ENCODE measurements at places on chromosomes 12 and 14. TPM values are rescaled to one million over a fixed set of nuclear protein-coding genes. Genes with fewer than 3 reads are reported as not detected.

GRCh38 chr12:132286912-132287311, 42.5 kb downstream of the GALNT9 start:
- no peak for DNase-seq

- no peak for DNase-seq
Measured at GRCh38 chr12:510071-510825, 50.5 kb downstream of the B4GALNT3 start.

GRCh38 chr12:9334041-9334692, 126.0 kb upstream of the PZP start:
- no peak for DNase-seq

- DNase-seq: no peak
Measured at GRCh38 chr12:99766408-99766807, 118.9 kb downstream of the GARIN6 start.

Gene LMNTD1
- total RNA-seq: not detected

GRCh38 chr12:47839214-47839876, 19.6 kb upstream of the HDAC7 start:
- DNase-seq: no peak

Gene NGB
- total RNA-seq: not detected

DNA sequence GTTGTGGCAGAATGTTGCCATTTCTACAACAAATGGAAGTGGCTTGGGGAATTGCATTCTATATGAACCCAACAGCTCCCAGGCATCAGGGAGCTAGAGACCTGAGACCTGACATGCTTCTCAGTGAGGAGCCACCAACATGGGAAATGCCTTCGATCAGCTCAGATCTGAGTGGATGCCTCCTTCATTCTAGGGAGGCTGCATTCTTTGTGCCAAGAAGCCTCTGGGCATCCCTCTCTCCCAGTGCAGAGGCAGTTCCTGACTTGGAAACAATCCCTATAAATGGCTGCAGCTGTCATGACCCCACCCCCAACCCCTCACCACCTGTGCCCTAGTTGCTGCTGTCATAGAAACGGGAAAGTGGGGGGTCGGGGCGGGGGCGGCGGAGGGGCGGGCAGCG, 196.3 kb downstream of the PPM1H start:
- DNase-seq: no peak

DNA sequence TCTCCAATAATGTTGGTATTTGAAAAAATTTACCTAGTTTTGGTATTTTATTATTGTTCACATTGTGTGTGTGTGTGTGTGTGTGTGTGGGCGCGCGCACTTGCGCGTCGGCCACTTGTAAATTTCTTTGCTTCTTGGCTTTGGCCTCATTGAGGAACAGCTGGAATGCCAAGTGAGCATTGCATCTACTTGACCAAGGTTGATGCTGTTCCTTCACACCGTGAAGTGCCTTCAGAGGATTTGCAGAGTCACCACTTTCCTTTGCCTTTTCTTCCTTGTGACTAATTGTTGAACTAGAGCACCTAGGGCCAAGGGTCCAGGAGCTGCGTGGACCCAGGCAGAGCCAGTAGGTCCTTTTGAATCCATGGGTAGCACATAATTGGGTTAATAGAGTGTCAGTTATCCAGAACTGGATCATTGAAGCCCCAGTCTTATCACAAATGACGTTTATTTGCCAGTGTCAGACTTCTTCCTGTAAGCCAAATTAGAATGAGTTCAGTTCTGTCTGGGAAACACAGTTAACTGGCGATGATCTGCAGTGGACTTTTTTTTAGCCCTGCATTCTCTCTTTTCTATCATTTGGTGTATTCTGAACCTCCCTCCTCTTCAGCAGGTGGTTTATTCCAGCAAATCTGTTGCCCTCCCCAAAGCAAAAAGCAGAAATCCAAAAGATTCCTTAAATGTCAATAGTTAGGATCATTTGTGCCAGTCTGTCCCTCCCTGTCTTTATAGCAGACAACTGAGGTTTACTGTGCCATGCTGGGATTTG, 2.6 kb downstream of the PPP2R5C start:
- no peak for DNase-seq

Gene EPYC
- total RNA-seq: not detected

DNA sequence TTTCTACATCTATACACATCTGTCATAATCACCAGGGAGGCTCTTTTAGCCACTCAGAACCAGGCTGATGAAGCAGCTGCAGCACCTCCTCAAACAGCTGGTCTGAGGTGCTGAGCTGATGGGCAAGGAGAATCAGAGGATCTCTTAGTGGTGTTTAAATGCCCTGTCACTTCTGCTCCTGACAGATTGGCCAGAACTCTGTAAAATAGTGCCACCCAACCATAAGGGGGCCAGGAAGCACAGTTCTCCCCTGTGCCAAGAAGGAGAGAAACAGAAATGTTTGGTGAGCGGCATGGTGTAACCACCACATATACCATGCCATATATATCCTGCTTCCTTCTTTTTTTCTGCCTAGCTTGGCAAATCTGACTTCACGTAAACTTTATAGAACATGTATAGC, 12.8 kb downstream of the SOCS2 start:
- no peak for DNase-seq

GRCh38 chr12:101235686-101236085, 25.6 kb upstream of the SLC5A8 start:
- DNase-seq: no peak

- no peak for DNase-seq
Measured at GRCh38 chr12:2560356-2560755, 234.4 kb upstream of the FKBP4 start.

DNA sequence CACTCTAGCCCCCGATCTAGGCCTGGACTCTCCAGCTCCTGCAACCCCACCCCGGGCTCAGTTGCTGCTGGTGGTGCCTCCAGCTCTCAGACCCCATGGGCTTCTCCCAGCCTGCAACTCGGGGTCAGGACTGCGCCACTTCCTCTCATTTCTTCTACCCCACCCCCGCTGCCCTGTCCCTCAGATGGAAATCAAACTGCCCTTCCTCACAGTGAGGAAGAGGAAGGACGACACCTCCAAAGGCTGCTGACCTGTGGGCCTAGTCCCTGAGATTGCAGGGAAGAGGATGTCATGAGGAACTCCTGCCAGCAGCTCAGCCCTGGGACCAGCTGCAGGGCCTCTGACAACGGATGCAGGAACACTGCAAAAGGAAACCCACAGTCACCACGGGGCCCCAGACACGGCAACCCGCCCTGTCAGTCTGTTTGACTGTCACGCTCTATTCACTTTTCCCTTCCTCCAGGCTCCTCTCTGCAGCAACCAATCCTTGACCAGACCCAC, 29.3 kb upstream of the PNMA1 start:
- no peak for DNase-seq

GRCh38 chr12:10142976-10143589, 13.1 kb upstream of the CLEC7A start:
- no peak for DNase-seq

- no peak for DNase-seq
Measured at GRCh38 chr14:72678356-72678755, 215.5 kb downstream of the DPF3 start.

DNA sequence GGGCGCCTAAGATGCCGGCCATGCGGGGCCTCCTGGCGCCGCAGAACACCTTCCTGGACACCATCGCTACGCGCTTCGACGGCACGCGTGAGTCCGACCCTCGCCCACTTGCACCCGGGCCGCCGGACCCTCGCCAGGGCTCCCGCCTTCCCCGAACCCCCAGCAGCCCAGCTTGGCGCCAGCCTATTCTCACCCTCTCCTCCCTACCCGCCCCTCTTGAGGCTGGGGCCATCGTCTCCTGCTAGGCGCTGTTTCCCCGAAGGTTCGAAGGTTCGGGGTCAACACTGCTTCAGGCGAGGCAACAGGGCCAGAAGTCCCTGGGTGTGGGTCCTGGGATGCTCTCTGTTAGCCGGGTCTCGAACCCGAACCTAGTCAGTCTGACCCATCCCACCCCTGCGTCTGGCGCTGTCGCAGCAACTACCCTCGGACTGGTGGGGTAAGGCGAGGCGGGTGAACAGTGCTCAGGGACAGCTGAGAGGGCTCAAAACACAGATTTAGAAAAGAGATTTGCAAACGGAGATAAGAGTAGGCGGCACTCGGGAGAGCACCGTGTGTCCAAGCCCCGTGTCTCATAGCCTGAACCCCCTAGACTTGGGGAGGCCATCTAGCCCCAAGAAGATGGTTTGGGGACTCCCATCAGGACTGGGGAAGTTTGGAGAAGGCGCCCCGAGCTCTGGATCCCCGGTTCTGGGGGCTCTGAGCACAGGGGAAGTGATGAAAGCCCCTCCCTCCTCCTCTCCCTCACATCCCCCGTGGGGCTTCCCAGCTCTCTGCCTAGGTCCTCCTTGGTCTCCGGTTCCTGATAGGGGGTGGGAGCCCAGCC, 787 bp downstream of the KCNH3 start:
- no peak for DNase-seq

DNA sequence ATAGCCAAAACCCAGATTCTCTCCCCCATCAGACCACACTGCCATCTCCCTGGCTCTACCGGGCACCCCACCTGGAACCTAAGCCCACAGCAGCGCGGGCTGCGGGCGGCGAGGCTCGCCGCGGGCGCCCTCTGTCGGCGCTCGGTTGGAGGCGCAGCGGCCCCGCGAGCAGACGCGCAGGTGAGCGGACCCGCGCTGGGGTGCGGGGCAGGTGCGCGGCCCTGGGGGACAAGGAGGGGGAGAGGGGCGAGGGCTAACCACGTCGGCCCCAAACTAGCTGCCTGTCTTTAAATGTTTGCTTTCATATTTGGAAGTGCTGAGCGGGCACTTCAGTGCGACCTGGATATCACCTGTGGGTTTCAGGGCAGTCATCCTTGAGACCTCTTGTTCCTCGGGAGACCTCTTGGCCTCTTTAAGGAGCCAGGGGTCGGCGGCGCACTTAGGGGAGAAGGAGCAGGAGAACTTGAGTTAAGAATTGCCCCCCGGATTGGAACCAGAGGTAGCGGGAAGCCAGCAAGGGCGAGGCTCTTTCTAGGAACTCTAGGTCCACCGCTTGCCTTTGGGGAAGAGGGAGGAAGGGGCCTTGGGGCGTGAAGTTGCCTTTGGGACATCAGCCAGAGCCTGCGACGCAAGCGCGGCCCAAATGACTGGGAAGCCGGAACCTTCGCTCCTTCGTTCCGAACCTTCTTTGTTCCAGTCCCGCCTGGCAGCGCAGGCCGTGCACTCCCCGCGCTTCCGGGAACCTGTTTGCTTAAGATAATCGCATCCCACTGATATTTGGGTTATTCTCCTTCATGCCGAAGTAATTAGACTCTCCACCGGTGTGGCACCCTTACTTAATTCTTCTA, 78.7 kb downstream of the NEDD1 start:
- DNase-seq: no peak

GRCh38 chr14:50860478-50861086, 11.3 kb upstream of the ABHD12B start:
- peak; percentile 77 for DNase-seq

DNA sequence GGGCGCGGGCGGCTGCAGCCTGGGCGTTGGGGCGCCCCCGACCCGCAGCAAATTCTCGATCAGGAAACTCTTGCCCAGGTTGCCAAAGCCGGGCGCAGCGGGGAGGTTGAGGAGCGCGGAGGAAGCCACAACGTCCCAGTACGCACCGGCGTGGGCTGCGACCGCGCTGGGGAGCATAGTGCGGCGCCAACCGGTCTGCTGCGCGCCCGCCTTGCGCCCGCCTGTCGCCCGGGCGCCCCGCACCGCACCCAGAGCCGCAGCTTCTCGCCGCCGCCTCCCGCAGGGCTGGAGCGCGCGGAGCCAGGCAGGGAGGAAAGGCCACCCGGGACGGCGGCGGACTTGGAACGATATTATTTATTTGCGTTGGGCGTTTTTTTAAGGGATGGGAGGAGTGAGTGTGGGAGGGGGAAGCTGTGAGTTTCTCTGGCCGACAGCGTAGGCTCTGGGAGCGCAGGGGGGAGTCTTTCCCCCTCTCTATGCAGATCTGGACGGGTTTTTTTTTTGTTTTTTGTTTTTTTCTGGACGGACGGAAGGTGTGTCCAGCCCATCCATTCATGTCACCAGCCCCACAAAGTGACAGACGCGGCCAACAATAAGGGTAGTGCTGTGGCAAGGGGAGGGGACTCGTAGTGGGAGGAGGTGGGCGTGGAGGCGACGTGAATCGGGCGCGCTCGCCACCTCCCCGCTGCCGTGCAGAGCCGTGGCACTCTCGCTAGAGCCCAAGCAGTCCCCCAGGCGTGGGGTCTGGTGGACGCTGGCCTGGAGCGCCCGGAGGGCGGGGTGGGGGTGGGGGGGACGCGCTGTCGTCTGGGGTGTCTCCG, at the start of gene DBX2:
TSS of gene DBX2 (minus strand) at position 349 of the 821 bp plus-strand sequence. CDS start at position 177, 172 bp downstream.
- DNase-seq: no peak

DNA sequence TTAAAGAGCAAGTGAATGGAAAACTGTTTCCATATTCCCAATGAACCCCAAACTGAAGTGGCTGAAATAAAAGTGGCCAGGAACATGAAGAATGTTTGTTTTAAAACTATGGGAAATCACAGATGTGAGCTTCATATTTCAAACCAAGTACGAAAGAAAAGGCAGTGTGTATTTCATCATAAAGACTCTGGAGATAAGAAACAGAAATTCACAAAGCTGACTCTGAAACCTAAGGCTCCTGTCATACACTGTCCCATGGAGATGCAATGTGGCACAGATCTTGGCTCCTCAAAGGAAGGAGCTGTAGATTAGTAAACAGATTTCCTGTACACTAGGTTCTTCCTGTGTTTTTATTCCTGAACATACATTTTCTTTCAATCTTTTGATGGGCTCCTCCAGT, 304.4 kb downstream of the MED13L start:
- no peak for DNase-seq

DNA sequence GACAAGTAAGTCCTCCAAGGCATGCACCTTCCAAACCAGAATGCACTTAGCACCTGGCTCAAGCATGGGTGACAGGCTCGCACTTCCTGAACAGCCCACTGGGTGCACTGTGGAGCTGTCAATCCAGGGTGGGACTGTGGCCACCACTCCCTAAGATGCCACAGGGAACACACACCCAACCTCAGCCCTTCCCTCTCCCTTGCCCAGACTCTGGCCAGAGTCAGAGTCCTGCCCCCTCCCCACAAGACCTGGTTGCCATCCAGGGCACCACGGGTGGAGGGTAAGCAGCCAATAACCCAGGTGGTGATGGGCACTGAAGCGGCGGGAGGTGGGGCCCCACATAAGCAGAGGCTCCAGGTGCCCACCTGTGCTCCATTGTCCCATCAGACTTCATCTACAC, 160.6 kb downstream of the MYRFL start:
- no peak for DNase-seq

- DNase-seq: no peak
Measured at GRCh38 chr14:102229071-102229738, 75.8 kb downstream of the MOK start.
